ENCODE measurements at places on chromosomes 13 and 19.

DNA sequence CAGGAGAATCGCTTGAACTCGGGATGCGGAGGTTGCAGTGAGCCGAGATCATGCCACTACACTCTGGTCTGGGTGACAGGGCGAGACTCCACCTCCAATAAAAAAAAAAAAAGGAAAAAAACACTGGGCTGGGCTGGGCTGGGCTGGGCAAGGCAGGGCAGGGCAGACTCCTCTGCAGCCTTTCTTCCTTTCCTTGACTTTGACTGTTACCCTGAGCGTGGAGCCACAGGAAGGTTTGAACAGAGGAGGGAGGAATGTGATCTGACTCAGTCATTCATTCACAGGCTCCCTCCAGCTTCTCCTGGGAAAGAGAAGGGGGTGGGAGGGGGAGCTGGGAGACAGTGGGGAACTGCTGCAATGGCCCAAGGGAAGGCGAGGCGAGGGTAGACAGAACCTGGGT is 2.7 kb upstream of the ACTN4 start:
- DNase-seq: no peak

- DNase-seq: no peak
Measured at GRCh38 chr13:33110386-33110712, 94.1 kb downstream of the KL start.

GRCh38 chr19:47221890-47222289 is 9.1 kb downstream of the BBC3 start:
- DNase-seq: no peak

GRCh38 chr13:45899406-45899805 is 47.9 kb upstream of the SIAH3 start:
- DNase-seq: no peak

GRCh38 chr13:100809129-100809390 is 134.5 kb upstream of the TMTC4 start:
- no peak for DNase-seq

- DNase-seq: no peak
Measured at GRCh38 chr19:32576790-32577189, 4.2 kb upstream of the PDCD5 start.

DNA sequence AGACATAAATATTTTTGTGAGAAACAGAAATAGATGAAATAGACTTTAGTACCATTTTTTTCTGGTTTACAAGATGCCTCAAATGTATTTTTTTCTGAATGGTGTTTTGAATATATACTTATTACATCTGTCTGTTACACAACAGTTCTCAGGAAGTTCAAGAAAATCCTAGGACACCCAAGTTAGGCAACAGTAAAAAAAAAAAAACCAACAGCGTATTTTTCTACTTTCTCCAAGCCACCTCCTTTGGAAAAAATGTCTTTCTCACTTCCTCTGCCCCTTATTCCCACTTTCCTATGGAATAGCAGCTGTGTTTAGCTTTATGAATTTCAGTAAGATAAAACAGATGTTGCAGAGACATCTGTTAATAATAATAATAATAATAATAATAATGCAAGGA is 489.6 kb upstream of the KLF12 start:
- no peak for DNase-seq

DNA sequence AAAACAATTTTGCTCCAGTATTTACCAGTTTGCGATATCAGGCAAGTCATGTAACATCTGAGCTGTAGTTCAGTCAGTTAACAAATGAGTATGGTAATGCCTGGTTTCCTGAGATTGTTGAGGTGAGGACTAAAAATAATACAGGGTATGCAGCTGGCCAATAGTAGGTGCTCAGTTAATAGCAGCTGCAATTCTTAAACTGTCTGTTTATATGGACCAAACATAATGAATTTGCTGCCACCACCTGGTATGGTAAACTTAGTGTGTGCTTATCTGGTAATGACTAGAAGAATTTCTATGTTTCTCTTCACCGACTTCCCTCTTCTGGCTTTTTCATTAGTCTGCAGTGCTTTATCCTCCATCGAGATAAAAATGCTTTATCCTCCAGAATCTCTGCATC is 9.1 kb downstream of the ZMYM2 start:
- no peak for DNase-seq

DNA sequence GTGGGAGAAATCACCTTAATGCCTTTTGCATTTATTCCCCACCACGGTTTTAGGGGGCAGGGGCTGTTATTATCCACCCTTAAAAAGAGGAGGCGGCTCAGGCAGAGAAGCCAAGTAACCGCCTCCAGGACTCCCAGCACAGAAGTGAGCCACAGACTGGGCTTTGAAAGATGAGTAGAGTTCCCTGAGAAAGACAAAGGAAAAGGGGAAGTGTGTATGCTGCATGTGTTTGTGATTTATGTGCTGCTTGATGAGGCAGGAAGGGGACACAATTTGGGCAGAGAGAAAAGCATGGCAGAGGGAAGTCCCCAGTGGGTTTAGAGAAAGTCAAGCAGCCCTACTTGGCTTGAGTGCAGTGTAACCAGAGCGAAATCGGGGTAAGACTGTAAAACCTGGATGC is 85.0 kb downstream of the DOCK9 start:
- DNase-seq: no peak

DNA sequence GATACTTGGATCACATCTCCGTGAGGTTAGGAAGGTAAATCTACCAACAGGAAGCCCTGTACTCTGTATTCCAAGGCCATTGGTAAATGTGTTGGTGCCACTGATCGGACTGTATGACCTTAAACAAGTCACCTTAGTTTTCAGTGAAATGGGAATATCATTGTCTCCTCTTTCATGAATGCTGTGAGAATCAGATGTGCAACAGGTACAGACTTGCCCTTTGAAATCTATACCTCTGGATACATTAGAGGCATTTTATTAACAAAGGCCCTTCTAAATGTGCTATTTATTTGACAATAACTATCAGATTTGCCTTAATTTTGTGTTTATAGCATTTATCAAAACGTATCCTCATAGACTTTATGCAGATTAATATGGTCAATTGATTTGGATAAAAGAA is 11.0 kb downstream of the NHLRC3 start:
- DNase-seq: no peak

GRCh38 chr19:27762933-27763332 is 1450.0 kb downstream of the UQCRFS1 start:
- DNase-seq: no peak

Measured in vagina (tissue), 2 donors.